Stimulated activated CD8-positive, alpha-beta memory T cell treated with anti-CD3 and anti-CD28 coated beads, Interleukin-2, amount 100 ng/mL, for 1 hour (primary cell): ENCODE measurements at places on chromosomes 3 and 15.

GRCh38 chr3:18666655-18667054 is 241.5 kb upstream of the SATB1 start:
- no peak for DNase-seq

GRCh38 chr15:29820394-29821154 is 1.7 kb downstream of the TJP1 start:
- DNase-seq, result no peak

DNA sequence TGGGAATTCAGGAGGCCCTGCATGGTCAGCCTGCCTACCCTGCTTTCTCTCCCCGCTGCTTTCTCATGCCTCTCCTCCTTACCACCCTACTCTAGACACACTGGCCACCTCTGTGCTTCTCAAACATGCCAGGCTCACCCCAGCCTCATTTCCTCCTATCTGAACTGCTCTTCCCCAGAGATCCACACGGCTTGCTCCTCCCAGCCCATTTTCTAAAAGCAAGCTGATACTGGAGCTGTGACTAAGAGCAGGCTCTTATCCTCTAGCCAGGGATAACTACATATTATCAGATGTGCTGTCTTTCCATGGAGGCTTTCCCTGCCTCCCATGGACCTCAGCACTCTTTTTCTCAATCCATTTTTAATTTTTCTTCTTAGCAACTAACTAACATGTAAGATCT is 85.9 kb downstream of the BOC start:
- DNase-seq, result no peak

- DNase-seq, result no peak
These were observed 27.5 kb downstream of the AVEN start for GRCh38 chr15:34011481-34011880.

DNA sequence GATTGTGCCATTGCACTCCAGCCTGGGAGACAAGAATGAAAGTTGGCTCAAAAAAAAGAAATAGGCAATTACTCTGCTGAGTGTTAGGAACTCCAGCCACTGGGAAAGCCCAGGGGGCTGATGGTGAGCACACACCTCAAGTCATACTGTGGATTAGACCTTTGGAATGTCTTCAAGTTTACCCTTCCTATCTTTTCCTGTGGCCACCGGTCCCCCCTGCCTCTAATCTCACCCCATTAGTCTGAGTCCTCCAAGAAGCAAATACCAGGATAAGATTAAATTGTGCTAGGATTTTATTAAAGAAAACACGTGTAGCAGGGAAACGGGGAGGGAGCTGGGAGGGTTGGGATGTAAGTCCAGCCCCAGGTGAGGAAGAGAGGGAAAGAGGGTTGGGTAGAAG is 31.6 kb downstream of the TMEM40 start:
- no peak for DNase-seq

DNA sequence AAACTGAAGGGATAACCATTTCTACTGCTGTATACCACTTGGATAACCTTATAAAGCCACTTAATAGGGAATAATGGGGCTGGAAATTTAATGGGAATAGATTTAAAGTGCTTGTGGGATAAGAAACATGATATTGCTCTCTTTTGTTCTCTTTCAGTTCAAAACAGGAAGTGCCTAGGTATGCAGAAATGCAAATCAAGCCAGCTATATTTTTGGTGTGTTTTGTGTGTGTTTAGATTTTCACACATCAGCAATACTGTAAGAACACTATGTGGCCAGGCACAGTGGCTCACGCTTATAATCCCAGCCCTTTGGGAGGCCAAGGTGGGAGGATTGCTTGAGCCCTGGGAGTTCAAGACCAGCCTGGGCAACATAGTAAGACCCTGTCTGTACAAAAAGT is 442.3 kb upstream of the TPRG1 start:
- no peak for DNase-seq

GRCh38 chr3:160677459-160677881 is 510 bp downstream of the ARL14 start:
- no peak for DNase-seq
